ENCODE measurements at places on chromosomes 12 and 14.

DNA sequence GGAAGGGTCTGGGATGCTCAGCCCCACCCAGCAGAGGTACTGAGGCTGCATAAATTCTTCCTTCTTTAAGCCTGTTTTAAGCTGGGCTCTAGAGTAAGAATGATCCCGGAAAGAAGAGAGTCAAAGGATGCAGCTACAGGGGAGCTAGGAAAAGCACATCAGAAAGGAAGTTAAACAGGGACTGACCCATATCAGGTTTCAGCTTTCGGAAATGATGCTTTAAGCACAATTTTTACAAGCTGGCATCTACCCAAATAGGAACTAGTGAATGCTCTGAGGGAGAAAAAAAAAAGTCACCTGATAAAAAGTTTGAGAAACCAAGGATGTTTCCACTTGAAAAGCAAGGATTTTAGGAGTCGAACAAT lies 22.0 kb downstream of the TSPAN8 start:
- DNase-seq: no peak

- no peak for DNase-seq
Observed at GRCh38 chr12:86634456-86635410, 378.5 kb upstream of the MGAT4C start.

GRCh38 chr12:97038834-97039233 lies 131.8 kb downstream of the NEDD1 start:
- DNase-seq: no peak

- DNase-seq: no peak
Observed at GRCh38 chr14:65491274-65491673, 78.7 kb downstream of the FUT8 start.

- no peak for DNase-seq
Observed at GRCh38 chr12:115261691-115262398, 577.9 kb upstream of the TBX3 start.

- DNase-seq: no peak
Observed at GRCh38 chr12:102939670-102940222, 17.7 kb upstream of the ASCL1 start.
